ENCODE measurements at places on chromosomes 13 and 19. TPM values are rescaled to one million over a fixed set of nuclear protein-coding genes. Genes with fewer than 3 reads are reported as not detected.

C19orf85 gene
- not detected for total RNA-seq

KISS1R gene
- 0.14 TPM for total RNA-seq

PPM1N gene
- 3.0 TPM for total RNA-seq

ACP7 gene
- total RNA-seq = 1.4 TPM

MEIS3 gene
- 1.8 TPM for total RNA-seq

FFAR1 gene
- not detected for total RNA-seq

Measured in airway epithelial cell (primary cell).